ENCODE measurements at places on chromosomes 6 and 20.

- no peak for DNase-seq
Measured at GRCh38 chr6:158142789-158143188, 25.3 kb downstream of the SERAC1 start.

DNA sequence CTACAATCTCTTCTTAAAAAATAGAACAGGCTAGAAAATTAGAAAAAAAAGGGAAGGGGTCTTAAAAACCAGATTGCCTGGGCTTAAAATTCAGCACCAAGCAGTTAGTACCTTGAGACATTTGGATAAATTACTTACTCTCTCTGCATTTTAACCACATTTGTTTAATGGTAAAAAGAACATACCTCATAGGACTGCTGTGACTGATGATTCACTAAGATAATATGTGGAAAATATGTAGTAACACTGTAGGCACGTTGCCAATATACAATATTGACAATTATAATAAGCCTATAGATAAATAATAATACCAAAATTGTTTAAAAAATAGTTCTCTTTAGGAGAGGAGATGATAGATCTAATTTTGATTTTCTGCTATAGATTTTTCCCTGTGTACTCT lies 750.4 kb downstream of the TENT5A start:
- no peak for DNase-seq

DNA sequence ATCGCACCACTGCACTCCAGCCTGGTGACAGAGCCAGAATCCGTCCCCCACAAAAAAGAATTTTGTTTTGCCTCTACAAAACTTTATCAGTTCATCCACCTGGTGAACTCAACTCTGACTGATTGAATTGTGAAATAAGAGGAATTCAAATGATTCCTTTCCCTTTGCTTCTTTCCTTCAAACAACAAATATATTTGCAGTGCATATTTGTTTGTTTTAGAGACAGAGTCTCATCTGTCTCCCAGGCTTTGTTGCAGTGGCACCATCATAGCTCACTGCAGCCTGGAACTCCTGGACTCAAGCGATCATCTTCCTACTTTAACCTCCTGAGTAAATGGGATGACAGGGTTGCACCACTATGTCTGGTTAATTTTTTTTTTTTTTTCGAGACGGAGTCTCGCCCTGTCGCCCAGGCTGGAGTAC lies 23.2 kb upstream of the PIM1 start:
- DNase-seq: no peak

- DNase-seq: no peak
Measured at GRCh38 chr20:50898475-50898874, 32.8 kb downstream of the ADNP start.

DNA sequence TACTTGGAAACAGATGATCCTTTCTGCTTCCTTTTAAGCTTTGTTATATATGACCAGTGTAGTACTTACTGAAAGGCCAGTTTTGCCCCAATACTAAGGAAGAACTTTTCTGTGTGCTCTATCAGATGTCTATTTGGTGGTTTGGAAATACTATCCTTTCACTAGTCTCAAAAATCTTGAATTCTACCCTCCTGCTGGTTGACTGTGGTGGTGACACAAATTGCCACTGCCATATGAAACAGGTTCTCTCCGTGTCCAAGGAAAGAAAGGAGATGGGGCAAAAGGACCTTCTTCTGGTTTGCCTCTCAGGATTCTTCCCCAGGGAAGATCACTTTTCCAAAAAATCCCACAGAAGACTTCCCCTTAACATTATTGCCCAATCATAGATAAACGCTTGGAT lies 6.2 kb downstream of the GJE1 start:
- DNase-seq: no peak

- no peak for DNase-seq
Measured at GRCh38 chr6:151239603-151240035, at the start of gene AKAP12. Gene AKAP12 (plus strand): TSS chr6:151239967. CDS start chr6:151240563, 596 bp downstream.

DNA sequence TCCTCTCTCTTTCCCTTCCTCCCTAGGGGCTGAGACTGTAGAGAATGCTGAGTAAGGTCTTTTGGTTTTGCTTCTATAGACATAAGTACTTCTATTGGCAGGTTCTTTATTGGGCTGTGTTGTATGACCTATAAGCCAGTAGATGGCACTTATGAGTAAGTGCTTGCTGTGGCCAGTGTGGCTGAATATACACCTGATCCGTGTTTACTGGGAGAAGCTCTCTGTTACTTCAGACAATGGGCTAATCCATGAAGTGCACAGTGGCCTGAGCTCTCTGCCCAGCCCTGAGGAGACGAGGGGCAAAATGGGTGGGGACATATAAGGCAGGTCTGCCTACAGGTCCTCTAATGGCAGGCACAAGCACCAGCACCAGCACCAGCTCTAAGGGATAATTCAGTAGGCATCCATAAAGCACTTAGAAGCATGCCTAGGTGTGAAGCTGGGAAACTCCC lies 610.3 kb downstream of the RNF144B start:
- DNase-seq: no peak

- DNase-seq: no peak
Measured at GRCh38 chr6:20811109-20811761, 277.0 kb downstream of the CDKAL1 start.

All from CD4-positive, CD25-positive, alpha-beta regulatory T cell (primary cell).